ENCODE measurements at places on chromosomes 16 and 17.

DNA sequence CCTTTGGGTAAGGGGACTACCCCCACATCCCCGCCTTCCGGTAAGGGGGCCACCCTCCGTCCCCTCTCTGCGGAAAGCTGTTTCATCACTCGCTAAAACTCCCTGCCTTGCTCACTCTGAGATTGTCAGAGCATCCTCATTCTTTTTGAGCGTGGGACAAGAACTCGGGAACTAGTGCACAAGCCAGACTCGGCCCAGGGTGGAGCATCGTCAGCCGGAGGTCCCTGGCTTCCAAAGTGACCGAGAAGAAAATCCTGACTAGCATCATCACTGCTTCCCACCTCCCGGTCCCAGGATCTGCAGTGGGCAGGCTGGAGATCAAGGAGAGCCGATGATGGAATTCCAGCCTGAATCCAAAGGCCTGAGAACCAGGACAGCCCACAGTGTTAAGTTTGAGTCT is 380.3 kb downstream of the SEC14L1 start:
- no peak for DNase-seq

GRCh38 chr17:71423871-71424546 is 696.8 kb upstream of the SOX9 start:
- DNase-seq = no peak

- no peak for DNase-seq
Observed at GRCh38 chr17:50354198-50354597, 8.3 kb downstream of the XYLT2 start.

DNA sequence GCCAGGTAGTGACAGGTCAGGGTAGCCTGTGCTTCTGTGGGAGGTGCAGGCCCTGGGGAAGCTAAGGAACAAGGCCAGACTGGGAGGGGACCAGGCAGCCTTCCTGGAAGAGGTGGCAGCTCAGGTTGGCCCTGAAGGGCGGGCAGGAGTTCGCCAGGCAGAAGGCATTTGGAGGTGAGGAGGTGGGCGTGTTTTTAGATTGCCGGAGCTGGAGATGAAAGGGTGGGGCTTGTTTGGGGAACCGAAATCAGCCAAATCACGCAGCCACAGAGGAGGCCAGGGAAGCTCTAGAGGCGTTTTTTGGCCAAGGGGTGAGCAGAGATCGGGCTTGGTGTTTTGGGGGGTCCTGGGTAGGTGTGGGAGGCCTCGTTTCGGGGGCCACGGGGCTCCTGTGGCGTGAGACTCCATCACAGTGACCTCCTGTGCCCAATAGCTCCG is 7.6 kb downstream of the ADCY7 start:
- peak; percentile 28 for DNase-seq

GRCh38 chr17:68792042-68792685 is 163.0 kb downstream of the ABCA8 start:
- no peak for DNase-seq

DNA sequence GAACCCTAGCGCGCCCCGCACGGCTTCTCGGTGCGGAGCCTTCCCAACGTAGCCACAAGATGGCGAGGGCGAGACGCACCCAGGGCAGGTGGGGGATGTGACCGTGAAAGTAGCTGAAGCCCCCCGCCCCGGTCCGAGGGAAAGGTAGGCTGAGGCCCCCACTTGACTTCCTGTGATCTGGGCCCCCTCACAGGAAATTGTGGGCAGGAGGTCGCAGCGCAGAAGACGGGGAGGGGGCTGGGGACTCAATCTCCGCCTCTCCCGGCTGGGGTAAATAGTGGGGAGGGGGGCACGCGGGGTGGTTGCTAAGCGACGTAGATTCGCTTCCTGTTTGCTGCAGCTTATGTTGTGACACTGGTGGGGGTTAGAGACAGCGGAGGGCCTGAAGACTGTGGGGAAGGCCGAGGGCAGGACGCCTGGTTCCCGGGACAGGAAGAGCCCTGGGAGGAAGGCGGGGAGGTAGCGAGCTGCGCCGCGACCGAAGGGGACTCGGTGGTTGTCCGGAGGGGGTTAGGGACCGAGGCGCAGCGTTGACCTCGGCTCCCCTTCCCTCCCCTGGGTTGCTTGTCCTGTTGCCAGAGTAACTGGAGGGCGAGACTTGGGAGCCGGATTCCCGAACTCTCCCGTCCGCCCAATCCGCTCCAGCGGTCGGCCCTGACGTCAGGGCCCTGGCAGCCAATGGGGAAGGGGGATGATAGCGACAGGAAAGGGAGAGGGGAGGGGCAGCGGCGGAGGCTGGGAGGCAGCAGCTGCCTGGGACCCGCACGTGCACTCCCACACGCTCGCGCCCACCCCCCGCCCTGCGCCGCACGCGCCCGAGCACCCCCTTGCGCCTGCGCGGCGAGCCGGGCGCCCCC is 1.2 kb downstream of the KDM6B start:
- peak; percentile 92 for DNase-seq

GRCh38 chr16:62821824-62822223 is 785.6 kb upstream of the CDH8 start:
- no peak for DNase-seq

DNA sequence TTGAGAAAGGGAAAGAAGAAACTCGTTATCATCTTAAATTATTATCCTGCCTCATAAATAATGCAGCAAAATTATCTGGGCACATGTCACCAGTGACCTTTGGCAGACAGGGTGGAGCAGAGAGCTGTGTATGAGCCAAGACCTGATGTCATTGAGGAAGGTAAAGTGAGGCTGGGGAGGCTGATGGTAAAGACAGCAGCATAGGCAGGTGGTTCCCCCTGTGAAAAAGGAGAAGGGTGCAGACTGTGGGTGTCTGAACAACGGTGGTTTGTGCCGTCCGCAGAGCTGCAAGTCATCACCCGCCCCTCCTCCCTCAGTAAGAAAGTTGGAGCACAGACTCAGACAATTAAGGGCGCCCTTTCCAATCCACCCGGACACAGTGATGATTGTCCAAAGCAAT is 30.8 kb upstream of the METTL16 start:
- DNase-seq = no peak

- DNase-seq = no peak
Observed at GRCh38 chr17:62140836-62141235, 75.8 kb upstream of the MED13 start.

GRCh38 chr17:4657678-4658077 is 16.2 kb upstream of the ALOX15 start:
- DNase-seq = no peak

GRCh38 chr17:42135664-42136653 is 13.4 kb downstream of the HSPB9 start:
- no peak for DNase-seq
